ENCODE measurements at places on chromosomes 5 and 9. TPM values are rescaled to one million over a fixed set of nuclear protein-coding genes. Genes with fewer than 3 reads are reported as not detected.

Gene GAS1
- 1.4 TPM for total RNA-seq

Gene RETREG1
- 8.5 TPM for total RNA-seq

Gene SHISAL2B
- not detected for total RNA-seq

Gene GDA
- total RNA-seq: 19.4 TPM

Gene ANKRD18A
- 5.2 TPM for total RNA-seq

Gene CDH9
- total RNA-seq: not detected

Gene ACOT12
- not detected for total RNA-seq

Gene BTNL3
- total RNA-seq: not detected

Gene ELAVL2
- 2.3 TPM for total RNA-seq

Gene ERP44
- total RNA-seq: 9.7 TPM

Gene GABRP
- total RNA-seq: not detected

Gene FOXI1
- total RNA-seq: not detected

Gene PIP5KL1
- 2.7 TPM for total RNA-seq

Gene STING1
- total RNA-seq: 32.8 TPM

Gene HTR4
- not detected for total RNA-seq

Gene IFNA21
- not detected for total RNA-seq

Gene KLF4
- 46.7 TPM for total RNA-seq

Gene FOXD4L5
- not detected for total RNA-seq

Gene HK3
- not detected for total RNA-seq

Gene ZCCHC9
- 38.0 TPM for total RNA-seq

Gene GFI1B
- total RNA-seq: not detected

Gene CTXN3
- not detected for total RNA-seq

Gene FSTL4
- total RNA-seq: not detected

Gene DRD1
- not detected for total RNA-seq

Gene DNAH5
- total RNA-seq: 0.30 TPM

Gene GRAMD2B
- total RNA-seq: 5.7 TPM

Gene SPINK6
- total RNA-seq: not detected

Gene SAXO1
- not detected for total RNA-seq

Gene LTC4S
- total RNA-seq: not detected

Gene SLC45A2
- total RNA-seq: 0.49 TPM

Gene PCDHGB5
- total RNA-seq: 1.9 TPM
